Stimulated activated CD8-positive, alpha-beta memory T cell treated with anti-CD3 and anti-CD28 coated beads, Interleukin-4, amount 100 ng/mL, for 4 hours (primary cell): ENCODE measurements at places on chromosomes 1 and 21.

GRCh38 chr1:3599286-3599811 is 12.0 kb downstream of the MEGF6 start:
- no peak for DNase-seq

- no peak for DNase-seq
Observed at GRCh38 chr1:111736548-111737215, 2.5 kb downstream of the INKA2 start.

- DNase-seq = no peak
Observed at GRCh38 chr1:29029667-29030066, 94.0 kb downstream of the TMEM200B start.

DNA sequence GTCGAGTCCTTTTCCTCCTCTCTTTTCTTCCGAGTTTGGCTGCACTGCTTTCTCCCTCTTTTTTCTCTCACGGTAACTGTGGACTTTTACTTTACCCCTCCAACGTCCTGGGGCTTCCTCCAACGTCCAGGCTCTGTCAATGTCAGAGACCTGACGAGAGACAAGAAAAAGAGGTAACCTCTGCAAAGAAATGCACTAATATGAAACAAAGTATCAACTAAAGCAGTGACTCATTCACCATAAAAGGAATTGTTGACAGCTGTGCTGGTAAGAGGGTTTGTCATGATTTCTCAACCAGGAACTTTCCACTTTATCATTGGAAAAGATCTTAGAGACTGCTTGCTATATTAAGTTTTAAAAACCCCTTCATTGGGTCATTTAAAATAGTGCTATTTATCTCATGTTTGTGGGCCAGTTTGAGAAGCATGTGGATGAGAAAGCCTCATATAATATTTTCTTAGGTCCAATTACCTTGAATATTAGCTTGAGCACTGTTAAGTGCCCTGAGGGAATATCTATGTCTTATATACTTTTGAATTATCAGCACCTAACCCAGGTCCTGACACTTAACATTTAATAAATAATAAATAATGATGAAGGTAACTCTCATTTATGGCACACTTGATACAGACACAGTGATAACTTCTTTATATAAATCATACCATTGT is at the start of gene GBP2:
Gene GBP2, minus strand, starts transcription at position 202 of the 668 bp plus-strand sequence. CDS start 4,148 bp downstream, outside the sequence.
- DNase-seq = no peak

- no peak for DNase-seq
Observed at GRCh38 chr1:87842156-87842555, 513.5 kb downstream of the LMO4 start.

- no peak for DNase-seq
Observed at GRCh38 chr1:199279067-199279466, 640.2 kb downstream of the PTPRC start.

GRCh38 chr1:82593561-82593960 is 792.8 kb downstream of the ADGRL2 start:
- DNase-seq = no peak

DNA sequence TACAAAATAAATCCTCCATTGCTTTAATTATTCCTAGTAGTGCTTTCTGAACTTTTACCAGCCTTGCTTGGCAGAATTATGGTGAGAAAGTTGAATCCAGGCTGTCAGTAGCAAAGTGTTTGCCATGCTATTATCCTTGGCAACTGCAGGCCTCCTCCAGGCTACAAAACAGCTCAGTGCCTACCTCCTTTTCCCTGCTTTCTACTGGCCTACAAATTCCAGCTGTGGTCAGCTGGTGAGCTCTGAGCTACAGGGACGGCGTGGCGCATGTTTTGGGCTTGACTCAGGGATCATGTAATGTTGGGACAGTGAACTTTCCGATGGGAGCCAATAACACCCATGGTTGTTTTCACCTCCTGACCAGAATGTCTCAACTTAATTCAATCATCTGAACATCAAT is 456.1 kb upstream of the ADAMTS5 start:
- DNase-seq = no peak
